ENCODE measurements at places on chromosomes 12 and 14.

- no peak for DNase-seq
Measured at GRCh38 chr12:79954037-79954610, 19.2 kb upstream of the PPP1R12A start.

GRCh38 chr14:35342489-35343010 is 50.4 kb downstream of the PSMA6 start:
- DNase-seq: peak; percentile 53

DNA sequence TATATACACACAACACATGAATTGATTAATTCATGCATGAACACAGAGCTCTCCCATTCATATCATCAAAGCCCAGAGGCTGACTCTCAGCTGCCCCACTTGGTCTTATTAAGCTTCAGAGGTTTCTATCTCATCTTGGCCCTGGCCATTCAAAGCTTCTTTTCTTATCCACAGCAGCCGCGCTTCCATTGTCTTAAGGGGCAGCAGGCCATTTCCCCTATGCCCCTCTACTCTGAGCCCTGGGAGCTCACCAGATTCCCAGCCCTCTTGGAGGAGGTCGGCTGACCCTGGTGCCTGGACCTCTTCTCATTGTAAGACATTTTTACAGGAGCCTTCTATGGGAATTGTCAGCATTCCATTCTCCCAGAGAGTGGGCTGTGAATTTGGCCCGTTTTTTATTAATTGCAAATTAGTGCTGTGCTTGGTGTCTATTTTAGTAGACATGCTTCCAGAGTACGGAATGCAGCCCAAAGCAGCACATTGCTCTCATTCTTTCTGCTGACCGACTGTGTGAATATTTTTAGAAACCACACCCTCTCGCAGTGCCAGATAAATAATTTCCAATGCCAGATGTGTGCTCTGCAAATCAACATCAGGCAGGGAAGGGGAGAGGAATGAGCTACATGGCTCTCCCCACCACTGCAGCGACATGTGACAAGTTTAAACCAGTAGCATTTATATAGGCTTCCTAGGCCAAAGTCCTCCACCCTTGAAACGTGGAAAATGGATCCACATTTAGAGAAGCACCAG is 58.5 kb downstream of the NUAK1 start:
- no peak for DNase-seq

GRCh38 chr12:58262796-58263195 is 321.4 kb downstream of the ATP23 start:
- DNase-seq: no peak

DNA sequence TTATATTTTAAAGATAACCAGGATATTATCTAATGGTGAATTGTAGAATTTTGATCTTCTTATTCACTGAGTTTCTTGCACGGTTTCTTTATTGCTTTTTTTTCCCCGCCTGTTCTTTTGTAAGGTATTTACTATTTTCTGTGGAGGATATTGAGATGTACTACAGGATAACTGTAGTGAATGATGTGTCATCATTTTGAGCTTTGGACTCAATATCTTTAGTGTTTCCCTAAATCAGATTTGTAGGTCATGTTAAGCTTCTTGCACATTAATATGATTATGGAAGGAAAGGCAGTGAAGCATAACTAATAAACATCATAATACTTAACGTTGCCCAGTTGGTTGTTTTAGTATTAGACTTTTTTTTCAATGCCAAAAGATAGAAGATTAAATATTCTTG is 81.4 kb downstream of the FBXO33 start:
- no peak for DNase-seq

- DNase-seq: no peak
Measured at GRCh38 chr14:33908540-33909223, 42.2 kb downstream of the EGLN3 start.

- DNase-seq: no peak
Measured at GRCh38 chr14:28676479-28676878, 90.1 kb upstream of the FOXG1 start.

- no peak for DNase-seq
Measured at GRCh38 chr12:115190010-115190770, 506.2 kb upstream of the TBX3 start.

DNA sequence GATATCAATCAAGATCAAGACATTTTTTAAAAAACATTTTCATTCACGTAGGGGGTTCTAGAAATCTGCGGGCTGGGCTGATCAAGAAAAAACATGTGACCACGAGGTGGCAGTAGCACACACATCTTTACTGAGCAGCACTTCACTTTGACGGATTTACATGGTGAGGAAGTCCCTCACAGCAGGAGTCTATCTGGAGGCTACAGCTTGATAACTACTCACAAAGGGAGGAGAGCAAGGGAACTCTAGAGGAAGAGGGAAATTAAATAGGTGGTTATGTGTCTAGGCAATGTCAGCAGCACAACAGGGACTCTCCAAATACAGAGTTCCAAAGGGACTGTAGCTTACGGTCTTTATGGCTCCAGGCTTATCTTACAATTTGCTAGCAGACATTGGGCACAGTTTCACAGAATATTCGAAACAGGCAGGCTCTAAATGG is 248.1 kb downstream of the DPY19L2 start:
- DNase-seq: peak; percentile 25

- no peak for DNase-seq
Measured at GRCh38 chr12:53561590-53561953, 54.3 kb upstream of the NPFF start.

DNA sequence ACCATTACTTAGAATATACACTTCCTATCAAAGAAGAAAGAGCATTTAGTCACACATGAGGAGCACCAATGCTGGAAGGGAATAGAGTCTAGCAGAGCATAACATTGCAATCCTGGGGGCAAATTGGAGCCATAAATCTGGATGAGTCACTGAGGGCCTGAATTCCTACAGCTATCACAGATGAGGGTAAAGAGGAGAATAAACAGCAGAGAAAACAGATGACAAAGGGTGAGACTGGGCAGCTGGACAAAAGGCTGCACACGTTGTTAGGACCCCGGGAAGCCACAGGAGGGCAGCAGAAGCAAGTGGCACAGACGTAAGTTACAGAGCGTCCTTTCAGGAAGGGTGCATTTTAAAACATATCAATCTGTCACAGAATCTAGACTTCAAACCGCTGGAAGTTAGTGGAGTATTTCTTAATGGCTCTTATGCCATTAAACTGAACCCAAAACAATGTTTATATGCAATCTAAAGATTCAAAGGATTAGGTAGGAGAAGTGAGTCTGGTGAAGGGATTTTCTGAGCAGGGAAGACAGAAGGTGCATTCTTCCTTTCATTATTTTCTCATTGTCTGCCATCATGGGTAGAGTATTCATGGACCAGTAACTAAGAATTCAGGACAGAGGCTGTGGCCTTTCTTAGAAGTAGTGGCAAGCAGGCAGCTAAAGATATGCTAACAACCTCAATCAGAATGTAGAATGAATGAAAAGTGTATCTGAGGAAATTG is 159.8 kb upstream of the DAAM1 start:
- peak; percentile 68 for DNase-seq

GRCh38 chr14:61460063-61460462 is 138.7 kb downstream of the PRKCH start:
- no peak for DNase-seq

DNA sequence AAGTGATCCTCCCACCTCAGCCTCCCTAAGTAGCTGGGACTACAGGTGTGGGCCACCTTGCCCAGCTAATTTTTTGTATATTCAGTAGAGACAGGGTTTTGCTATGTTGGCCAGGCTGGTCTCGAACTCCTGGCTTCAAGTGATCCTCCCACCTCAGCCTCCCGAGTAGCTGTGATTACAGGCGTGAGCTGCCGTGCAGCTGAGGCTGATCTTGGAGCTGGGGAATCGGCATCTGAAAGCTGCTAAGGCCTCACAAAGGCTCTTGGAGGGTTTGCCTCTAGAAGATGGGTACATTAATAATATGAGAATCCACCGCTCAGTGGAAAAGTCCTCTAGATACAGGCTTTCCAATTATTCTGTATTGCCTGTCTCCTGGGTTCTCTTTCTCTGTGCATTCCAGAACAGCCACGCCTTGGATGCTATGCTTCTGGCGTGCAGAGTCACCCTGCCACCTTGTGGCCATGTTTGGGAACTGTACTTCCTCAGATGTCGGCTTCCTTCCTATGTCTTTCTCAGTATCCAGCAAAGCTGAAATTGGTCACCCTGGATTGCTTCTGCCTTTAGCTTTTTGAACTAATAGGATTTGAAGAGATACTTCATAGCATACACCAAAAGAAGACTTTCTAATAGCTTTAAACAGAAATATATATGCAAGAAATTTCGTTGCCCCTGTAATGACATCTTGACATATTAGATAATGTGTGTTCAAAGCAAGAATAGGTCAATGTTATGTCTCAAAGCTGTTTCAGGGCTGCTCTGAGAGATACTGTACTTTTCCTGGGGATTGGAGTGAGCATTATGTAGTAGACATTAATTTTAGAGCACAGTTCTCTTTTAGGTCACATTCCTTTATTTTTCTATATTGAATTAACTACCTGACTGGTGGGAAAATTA is 75.4 kb downstream of the SNAPC1 start:
- peak; percentile 81 for DNase-seq
